Activated naive CD4-positive, alpha-beta T cell treated with Interleukin-2 at 50 U/mL for 16 hours (primary cell): ENCODE measurements at places on chromosomes 13 and 19.
A peak's percentile ranks its signal among the peaks of the same experiment; 100 is the strongest.

DNA sequence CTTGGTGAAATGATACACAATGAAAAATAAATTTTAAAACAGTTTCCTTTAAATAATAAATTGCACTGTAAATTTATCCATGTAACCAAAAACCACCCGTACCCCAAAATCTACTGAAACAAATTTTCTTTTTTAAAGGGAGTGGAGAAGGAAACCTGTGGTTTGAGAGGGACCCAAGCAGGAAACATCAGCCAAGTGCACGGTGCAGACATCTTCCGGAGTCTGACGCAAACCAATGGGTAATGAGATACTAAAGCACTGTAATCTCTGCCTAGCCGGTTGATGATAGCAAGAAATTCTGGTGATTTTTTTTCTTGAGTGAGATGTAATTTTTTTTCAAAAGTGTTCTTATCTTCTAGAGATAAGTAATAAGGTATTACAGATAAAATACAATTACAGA, 115.4 kb downstream of the ABCC4 start:
- peak; percentile 34 for DNase-seq

GRCh38 chr19:40141551-40141950, 49.7 kb upstream of the MAP3K10 start:
- DNase-seq: no peak

DNA sequence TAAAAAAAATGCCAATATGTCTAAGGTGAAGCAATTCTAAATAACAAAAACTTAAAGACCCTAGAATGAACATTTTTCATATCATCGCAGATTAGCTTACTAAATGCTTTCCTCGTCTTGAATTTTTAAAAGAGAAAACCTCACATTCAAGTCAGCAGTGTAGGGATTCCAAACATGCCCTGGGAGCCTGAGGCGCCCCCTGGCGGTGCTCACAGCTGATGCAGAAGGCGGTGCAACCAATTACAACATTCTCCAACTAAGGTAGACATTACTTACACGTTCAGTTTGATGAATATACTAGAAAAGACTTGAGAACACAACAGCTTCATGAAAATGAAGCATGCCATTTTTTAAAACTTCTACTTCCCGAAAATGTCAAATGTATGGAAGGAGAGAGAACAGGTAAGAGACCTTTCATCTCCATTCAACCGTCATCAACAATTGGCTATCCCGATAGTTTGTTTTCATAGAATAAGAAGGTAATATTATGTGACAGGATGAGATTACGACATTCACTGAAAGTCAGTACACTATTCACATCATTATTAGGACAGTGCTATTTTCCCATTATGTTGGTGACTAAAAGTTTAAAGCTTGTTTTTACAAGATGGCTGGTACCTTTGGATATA, 304.4 kb downstream of the DCLK1 start:
- DNase-seq: no peak

GRCh38 chr19:15268192-15268927, 36.1 kb upstream of the EPHX3 start:
- DNase-seq: no peak

DNA sequence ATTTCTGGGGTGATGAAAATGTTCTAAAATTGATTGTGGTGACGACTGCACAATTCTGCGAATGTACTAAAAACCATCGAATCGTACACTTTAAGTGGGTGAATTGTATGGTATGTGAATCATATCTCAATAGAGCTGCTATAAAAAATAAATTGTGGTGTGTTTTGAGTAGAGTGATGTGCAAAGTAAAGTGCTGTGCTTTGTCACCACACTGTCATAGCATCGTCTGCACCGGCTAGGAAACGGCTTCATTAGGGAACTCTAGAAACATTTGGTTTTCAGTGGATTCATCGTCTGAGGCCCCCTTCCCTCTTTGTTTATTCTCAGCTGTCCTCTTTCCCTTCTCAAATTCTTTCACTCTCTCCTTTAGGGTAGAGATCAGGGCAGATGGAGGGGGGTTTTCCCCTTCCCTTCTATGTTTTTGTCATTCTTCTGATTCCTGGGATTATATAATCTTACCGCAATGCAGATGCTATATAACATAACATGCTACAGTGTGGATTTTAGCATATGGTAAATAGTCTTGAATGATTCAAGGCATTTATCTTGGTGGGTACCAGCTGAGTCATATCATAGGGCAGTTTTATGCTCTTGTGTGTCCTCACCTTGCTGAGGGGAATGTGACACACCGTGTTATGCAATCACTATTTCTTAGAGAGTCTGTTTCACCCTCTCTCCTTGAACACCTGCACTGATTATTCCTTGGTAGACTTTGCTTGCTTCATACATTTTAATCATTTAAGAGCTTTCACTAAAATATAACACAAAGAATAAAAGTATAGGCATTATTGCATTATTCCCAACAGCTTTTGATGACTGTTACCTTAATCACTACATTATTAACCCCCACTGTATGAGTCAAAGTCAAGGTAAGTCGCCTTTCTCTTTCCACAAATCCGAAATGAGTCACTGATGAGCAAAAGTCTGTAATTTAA, 239.4 kb downstream of the DCLK1 start:
- no peak for DNase-seq

DNA sequence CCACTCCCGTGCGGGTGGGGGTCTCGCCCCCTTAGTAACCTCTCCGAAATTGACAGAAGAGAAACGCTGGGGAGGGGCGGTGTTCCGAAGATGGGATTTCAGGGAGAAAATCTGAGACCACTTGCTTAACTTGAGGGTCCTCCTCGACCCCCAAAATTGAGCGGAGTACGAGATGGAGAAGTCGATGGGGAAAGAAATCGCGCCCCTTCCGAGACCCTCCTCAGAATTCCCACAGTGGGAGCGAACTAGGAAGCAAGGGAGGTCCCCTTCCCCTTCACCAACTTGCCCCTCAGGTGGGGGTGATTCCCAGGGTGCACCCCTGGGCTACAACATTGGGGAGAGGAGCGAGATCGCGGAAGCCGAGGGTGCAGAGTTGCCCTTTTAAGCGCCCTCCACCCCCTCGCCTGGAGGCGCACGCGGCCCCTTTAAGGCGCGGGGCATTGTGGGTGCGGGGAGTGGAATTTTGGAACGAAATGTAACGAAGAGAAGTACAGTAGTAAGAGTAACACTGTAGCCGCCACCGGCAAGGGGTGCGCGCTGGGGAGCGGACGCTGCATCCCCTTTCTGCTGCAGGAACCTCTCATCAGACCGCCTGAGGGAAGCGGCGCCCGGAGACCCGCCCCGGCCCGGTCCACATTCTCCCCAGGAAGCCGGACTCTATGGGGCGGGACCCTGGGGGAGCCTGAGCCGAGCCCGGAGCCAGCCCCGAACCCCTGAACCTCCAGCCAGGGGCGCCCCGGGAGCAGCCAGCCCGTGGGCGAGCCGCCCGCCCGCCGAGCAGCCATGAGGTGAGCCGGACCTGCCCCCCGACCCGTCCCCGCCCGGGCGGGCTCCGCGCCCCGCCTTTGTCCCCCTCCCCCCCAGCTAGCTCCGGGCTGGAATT, at the start of gene VASP:
VASP (plus strand) TSS at position 491 of the 883 bp plus-strand sequence; CDS start at position 784, 293 bp downstream.
- peak; percentile 94 for DNase-seq

- DNase-seq: no peak
These were observed 44.7 kb upstream of the LATS2 start for GRCh38 chr13:21106089-21106488.

- DNase-seq: no peak
These were observed 1.4 kb downstream of the NPAS1 start for GRCh38 chr19:47020992-47021496.

- no peak for DNase-seq
These were observed 1.5 kb downstream of the WASF3 start for GRCh38 chr13:26558987-26559386.

DNA sequence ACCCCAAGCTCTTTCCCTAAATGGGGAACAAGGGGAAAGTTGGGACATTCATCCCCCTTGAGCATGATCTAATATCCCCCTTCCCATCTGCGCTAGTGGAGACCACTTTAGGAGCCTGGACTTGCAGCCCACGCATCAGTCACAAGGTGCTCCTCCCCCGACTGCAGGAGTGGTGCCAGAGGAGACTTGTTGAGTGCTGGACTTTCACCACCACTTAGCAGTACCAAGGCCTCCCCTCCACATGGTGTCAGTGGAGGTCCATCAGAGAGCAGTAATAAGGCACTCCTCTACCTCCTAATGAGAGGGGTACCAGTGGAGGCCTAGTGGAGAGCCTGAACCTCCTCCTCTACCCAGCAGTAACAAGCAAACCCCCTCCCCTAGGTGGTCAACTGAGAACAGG, 22.5 kb downstream of the CAB39L start:
- DNase-seq: peak; percentile 29

DNA sequence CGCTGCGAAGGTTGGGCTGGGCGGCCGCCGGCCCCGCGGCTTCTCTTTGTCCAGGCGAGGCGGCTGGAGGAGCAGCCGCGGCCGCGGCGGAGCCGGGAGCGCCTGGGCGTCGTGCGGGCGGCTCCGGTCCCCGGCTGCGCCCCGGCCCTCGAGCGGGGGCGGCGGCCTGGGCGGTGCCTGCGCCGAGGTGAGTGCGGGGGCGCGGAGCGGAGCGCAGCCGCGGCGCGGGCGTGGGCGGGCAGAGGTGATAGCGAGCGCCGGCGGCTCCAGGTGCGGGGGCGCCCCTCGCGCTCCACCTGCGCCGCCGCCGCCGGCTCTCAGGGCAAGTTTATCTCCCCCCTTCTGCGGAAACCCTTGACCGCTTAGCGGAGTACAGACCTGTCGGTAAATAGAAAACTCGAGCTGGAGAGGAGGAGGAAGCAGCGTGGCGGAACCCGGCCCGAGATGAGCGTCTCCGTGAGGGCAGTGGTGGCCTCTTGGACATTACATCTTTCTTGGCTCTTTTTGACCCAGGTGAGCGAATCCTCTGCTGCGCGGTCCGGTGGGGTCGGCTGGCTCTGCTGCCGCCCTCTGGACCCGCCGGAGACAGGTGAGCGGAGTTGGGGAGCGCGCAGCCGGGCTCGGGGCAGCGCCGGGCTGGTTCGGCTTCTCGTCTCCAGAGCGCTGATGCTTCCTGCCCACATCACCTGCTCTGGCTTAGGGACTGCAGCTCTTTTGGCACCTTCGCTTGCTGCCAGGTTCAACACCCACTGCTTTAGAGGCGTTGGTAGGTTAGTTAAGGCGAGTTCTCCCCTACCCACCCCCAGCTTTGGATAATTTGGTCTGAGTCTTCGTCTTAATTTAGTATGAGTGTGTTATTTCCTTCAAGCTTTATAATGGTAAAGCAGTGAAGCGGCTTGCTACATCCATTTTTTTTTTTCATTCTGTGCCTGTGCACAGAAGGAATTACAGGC, at the start of gene MTUS2:
MTUS2 (plus strand) TSS at position 241 of the 953 bp plus-strand sequence.
- DNase-seq: peak; percentile 33

DNA sequence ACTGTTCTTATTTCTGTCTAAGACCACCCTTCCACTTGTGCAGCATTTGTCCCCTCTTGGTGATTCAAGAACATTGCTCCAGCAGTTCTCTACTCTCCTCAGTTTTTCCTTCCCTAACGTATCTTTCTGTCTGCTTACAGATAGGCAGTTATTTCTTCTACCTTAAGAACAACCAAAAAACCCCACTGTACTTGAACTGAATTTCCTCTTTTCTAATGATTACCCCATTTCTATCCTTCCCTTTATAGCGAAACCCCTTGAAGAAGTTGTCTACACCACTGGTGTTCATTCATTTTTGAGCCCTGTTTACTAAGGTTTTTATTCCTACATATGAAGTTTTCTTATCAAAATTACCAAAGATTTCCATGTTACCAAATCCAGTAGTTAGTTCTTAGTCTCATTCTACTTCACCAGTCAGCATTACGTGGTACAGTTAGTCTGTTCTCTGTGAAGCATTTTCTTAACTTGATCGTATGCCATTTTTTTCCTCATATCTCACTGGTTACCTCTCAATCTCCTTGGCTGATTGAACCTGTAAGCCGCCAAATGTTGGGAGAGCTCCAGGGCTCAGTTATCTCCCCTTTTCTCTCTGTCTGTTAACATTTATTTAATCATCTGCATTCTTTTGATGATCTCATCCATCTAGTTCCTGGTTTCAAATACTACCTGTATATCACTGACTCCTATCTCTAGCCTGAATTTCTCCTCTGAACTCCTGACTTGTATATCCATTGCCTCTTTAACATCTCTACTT, 9.0 kb downstream of the LSM14A start:
- no peak for DNase-seq

GRCh38 chr13:112615391-112615790, 27.4 kb upstream of the TUBGCP3 start:
- no peak for DNase-seq

DNA sequence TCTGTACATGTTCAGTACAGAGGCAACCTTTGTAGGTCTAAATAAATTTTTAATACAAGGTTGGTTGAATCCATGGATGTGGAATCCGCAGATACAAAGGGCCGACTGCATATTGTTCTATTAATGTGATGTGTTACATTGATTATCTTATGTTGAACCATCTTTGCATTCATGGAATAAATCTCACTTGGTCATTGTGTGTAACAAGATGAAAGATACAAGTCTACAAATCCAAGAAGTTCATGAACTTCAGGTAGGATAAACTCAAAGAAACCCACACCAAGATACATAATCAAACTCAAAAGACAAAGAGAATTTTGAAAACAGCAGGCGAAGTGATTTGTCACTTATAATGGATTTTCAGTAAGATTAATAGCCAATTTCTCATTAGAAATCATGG, 8.0 kb upstream of the TFDP1 start:
- no peak for DNase-seq

- DNase-seq: no peak
These were observed 26.9 kb upstream of the CPB2 start for GRCh38 chr13:46131705-46132104.

DNA sequence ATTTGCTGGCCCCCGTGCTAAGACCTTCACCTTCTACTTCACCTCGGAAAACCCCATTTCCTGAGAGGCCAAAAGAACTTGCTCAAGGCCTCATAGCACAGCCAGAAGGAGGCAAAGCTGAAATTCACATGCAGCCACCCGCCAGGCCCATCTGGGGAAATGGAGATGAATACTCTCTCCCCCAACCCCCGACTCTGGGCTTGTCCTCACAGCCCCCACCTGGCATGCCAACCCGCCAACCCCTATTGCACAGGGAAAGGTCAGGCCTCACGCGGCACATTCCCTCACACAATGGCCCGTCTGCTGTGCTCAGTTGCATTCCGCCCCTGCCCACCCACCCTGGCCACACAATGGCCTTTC, 3.2 kb downstream of the PRX start:
- no peak for DNase-seq

DNA sequence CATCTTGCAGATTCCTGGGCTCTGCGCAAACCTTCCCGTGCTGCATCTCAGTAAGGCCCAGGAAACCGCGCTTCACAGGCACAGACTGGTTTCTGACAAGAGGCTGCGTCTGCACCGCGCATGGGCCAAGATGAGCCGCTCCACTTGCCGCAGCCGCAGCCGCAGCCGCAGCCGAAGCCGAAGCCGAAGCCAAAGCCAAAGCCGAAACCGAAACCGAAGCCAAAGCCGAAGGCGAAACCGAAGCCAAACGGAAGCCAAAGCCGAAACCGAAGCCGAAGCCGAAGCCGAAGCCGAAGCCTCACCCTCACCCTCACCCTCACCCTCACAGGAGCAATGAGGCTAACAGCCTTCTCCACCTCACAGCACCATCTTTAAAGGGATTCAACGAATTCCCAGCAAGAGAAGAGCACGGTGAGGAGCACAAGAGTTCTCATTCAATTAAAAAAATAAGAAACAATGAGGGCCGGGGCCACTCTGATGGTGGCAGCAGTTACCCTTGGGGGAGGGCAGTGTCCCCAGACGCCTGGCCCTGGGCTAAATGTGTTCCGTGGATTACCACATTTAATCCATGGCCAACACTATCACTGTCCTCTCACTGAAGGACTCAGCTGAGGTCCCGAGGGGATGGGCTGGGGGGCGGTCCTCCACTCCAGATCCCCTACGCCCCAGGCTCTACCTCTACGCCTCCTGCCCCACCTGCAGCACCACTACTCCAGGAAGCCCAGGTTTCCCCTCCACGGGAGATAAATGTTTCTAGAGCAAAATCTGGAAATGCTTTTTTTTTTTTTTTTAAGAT, 29.1 kb downstream of the ZNF787 start:
- DNase-seq: peak; percentile 39
